Fibroblast of skin of abdomen (primary cell): ENCODE measurements at places on chromosomes 4 and X.
A peak's percentile ranks its signal among the peaks of the same experiment; 100 is the strongest.

DNA sequence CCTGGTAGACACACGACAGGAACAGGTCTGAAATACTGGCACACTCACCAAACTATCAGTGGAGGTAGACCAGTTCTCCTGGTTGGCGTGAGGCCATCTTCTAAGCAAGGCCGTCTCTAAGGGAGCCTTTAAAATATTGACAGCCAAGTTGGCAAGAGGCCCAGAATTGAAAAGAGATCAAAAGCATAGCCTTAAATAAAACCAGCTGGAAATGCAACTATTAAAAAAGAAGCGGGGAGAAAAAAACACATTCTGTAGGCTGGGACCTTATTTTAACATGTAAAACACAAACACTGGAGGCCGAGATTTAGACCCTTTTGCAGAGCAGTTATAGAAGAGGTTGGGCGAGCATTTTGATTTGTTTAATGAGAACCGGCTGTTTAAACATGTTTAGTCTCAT is 233.0 kb upstream of the CLNK start:
- DNase-seq, result peak; percentile 83

- DNase-seq, result no peak
Measured at GRCh38 chr4:6271701-6272465, 2.2 kb downstream of the WFS1 start.

DNA sequence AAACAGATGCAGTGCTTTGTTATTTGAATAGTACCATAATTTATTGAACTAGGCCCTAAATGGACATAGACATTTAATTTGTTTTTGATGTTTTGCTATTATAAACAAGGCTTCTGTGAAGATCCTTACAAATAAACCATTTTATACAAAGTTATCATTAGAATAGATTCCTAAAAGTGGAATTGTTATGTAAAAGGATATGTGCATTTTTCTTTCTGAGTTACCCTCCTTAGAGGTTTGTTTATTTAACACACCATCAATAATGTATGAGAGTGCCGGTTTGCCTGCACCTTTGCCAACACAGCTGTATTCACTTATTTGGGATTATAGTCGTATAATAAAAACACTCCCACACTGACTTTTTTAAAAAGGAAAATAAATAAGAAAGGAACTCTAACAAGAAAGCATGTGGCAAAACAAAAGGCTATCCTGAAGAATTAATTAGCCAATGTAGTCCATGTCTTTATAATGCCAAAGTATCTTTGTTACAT is 84.8 kb downstream of the PAK3 start:
- DNase-seq, result no peak

GRCh38 chr4:47032405-47033106 is 1.2 kb downstream of the GABRB1 start:
- peak; percentile 31 for DNase-seq

DNA sequence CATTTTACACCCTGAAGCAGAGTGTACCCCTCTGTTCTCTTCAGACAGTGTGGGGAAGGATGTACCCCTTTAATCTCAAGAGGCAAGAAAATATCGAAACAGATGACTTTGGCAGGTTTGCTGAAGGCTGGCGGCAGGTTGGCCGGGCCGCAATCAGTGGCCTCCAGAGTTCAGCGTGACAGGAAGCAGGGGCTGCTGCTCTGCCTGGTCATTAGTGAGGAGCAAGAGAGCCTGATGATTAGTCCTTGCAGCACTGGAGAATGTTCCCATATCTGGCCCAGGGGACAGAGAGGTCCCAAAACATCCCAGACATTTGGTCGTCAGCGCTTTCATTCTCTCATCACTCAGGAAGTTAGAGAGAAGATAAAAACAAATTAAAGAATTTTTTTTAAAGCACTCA is 352.8 kb downstream of the SPRY1 start:
- no peak for DNase-seq

- peak; percentile 82 for DNase-seq
Measured at GRCh38 chrX:139826065-139827044, 106.5 kb downstream of the ATP11C start.

- DNase-seq, result no peak
Measured at GRCh38 chr4:92249541-92249940, 54.2 kb upstream of the GRID2 start.

- no peak for DNase-seq
Measured at GRCh38 chr4:106140601-106141000, 175.4 kb downstream of the TBCK start.

DNA sequence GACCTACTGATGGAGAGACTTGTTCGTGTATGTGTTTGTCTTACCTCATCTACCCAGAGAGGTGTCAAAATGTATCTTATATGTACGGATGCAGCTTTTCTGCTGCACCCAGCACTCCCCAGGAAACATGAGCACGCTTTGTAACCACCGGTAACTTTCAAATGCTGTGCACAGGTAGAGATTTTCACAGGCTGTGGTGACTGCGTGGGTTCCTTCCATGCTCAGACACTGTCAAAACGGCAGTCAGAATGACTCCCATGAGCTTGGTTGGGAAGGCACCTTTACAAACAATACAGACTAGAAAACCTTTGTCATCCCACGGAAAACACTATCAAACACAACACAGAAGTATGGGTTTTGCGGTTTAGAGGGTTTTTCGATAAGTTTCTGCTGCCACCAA is 28.2 kb downstream of the F11 start:
- no peak for DNase-seq

GRCh38 chr4:65589331-65589730 is 81.0 kb downstream of the EPHA5 start:
- DNase-seq, result no peak

GRCh38 chr4:39004758-39005157 is 27.5 kb downstream of the TMEM156 start:
- DNase-seq, result no peak

GRCh38 chr4:3176367-3177229 is 72.4 kb upstream of the MSANTD1 start:
- DNase-seq, result no peak

GRCh38 chr4:151569650-151570049 is 160.7 kb downstream of the FHIP1A start:
- no peak for DNase-seq

- no peak for DNase-seq
Measured at GRCh38 chrX:40012039-40012867, 85.5 kb downstream of the BCOR start.

GRCh38 chr4:8224267-8224974 is 25.3 kb downstream of the SH3TC1 start:
- no peak for DNase-seq

- no peak for DNase-seq
Measured at GRCh38 chr4:108359130-108359985, 190.6 kb upstream of the LEF1 start.

DNA sequence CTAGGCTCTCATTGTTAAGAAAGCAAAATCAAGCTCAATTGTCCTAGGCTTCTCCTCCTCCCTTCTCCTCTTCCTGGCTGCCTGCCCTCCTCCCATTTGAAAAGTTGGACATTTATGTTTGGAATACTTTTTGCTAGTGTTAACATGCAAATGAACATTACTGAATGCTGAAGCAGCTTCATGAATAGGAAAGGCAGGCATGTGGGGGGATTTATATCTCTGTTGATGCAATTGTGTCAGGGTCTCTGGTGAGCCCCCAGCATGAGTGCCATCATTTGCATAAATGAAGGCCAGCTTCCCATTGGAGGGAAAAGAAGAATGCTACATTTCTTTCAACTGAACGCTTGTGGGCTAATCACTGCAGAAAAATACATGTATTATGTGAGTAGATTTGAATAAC is 160.1 kb upstream of the NDST3 start:
- DNase-seq, result no peak

- peak; percentile 4 for DNase-seq
Measured at GRCh38 chrX:153662266-153662665, 11.3 kb downstream of the PNCK start.

- DNase-seq, result no peak
Measured at GRCh38 chrX:120562569-120562926, 1.8 kb upstream of the CUL4B start.

- peak; percentile 39 for DNase-seq
Measured at GRCh38 chr4:184370711-184371389, 103.5 kb downstream of the IRF2 start.

DNA sequence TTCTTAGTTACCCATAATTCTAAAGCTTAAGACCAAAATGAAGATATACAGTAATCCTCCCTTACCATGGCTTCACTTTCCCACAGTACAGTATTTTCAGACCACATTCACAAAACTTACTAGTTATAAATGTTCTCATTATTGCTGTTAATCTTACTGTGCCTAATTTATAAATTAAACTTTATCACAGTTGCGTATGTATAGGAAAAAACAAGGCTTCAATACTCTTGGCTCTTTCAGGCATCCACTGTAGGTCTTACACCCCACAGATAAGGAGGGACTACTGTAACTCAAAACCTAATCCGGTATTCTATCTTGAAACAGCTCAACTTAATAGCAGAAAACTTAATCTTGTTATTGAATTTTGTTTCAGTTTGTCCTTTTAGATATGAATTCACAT is 3.6 kb downstream of the HMGB2 start:
- no peak for DNase-seq

DNA sequence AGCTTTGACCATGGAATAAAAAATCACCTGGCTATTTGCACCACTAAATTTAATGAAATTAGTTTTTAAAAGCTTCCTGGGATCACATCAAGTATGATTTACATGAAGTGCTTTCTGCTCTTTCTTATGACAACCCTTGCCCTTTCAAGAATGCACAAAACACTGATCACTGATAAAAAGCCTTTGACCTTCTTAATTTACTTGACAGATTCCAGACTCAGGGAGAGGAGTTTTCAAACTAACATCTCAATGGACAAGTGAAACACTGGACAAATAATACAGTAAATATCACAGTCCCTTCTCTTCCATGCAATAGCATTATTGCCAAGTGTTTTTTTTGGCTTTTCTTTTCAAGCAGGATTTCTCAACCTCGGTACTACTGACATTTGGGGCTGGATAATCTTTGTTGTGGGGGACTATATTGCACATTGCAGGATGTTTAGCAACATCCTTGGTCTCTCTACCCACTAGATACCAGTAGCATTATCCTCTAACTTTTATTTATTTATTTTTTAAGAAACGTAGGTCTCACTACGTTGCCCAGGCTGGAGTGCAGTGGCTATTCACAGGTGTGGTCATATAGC is 86.3 kb downstream of the ZNF827 start:
- DNase-seq, result no peak

GRCh38 chr4:126479709-126480108 is 1153.0 kb upstream of the INTU start:
- no peak for DNase-seq

DNA sequence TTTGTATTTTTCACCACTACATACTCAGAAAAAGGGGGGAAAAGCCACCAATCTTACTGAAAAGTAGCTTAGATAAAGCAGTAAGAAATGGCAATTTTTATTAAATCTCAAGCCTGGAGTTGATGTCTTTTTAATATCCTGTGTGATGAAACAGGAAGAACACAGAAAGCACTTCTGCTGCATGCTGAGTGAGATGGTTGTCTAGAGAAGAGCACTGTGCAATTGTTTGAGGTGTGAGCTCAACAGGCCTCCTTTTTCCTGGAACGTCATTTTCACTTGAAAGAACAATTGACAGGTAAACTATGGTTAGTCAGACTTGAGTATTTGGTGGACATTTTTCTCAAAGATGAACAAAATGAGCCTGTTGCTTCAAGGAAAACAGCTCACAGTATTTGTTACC is 73.9 kb downstream of the RTL5 start:
- DNase-seq, result no peak

DNA sequence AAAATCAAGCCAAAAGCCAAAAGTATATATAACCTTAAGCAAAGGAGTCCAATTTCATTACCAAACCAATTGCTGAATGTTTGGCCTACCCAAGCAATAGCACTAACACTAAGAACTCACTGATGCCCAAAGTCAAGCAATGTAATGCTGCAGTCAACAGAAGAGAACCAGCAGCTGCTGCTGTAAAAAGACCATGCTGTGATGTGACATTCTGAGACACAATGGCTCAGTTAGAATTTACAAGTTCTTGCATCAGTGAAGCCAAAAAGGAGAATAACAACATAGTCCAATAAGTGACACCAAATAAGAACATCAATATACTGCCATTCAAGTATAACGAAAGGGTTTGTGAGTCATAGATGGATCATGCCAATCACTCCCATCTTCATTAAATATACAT is 514.0 kb upstream of the DIAPH2 start:
- DNase-seq, result no peak

GRCh38 chr4:113008135-113008534 is 41.3 kb upstream of the ANK2 start:
- no peak for DNase-seq

- DNase-seq, result peak; percentile 34
Measured at GRCh38 chr4:183637461-183637860, 21.5 kb downstream of the RWDD4 start.

- DNase-seq, result peak; percentile 76
Measured at GRCh38 chr4:111961809-111962208, 183.4 kb upstream of the FAM241A start.

DNA sequence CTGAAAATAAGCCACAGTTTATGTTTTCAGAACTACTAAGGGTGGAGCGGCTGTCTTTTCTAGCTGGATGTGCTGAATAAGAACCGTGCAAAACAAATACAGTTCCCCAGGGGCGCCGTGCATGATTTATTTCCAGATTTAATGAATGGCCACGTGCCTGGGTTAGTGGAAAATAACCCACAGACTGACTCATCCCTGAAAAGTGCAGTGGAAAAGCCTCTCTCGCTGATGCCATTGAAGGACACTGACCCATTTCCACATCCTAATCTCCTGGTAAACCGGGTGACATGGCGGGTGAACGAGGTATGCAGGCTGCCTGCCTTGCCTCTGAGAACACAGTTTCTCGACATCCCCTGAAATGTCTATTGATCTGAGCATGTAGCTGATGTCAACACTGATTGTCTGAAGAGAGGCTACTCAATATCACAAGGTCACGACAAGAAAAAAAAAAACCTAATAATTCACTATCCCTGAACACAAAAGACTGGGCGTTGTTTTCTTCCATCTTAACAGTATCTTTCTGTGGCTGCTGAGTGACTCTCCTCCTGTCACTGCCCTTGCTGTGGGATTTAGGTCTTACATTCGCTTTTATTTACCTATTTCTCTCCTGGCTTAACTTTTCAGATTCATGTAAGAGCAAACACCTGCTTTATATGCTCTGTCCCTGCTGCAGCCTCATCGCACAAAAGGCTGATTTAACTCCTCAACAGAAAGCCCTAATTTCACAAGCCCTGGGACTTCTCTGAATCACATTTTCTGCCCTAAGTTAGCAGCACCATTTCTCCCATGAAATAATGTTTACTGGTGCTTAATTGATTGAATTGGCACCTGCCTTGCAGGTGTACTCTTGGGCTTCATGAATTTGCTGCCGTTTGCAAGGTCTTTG is 76.9 kb upstream of the SCOC start:
- peak; percentile 89 for DNase-seq

- no peak for DNase-seq
Measured at GRCh38 chr4:87034527-87034926, 99.7 kb downstream of the AFF1 start.

DNA sequence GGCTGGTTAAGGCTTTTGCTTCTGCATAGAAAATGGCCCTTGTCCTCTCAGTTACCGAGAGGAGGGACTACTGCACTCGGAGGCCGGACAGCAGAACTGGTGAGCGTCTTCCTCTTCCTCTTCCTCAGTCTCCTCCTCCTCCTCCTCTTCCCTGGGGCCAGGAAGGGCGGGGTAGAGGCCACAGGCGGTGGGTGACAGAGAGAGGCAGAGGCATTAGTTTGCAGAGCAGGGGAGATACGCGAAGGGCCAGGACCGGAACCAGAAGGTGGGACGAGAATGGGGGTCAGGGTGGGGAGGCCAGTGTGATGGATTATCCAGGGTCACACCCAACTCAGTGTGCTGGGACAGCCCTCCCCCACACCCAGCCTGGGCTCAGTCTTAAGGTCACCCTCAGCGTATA is 14.5 kb downstream of the IQSEC2 start:
- DNase-seq, result no peak
